CD4-positive, alpha-beta T cell treated with Interleukin-6 at 100 ng/mL for 8 hours (primary cell): ENCODE measurements at places on chromosomes 2 and 18.

GRCh38 chr2:233846387-233847247, 7.7 kb downstream of the HJURP start:
- no peak for DNase-seq

DNA sequence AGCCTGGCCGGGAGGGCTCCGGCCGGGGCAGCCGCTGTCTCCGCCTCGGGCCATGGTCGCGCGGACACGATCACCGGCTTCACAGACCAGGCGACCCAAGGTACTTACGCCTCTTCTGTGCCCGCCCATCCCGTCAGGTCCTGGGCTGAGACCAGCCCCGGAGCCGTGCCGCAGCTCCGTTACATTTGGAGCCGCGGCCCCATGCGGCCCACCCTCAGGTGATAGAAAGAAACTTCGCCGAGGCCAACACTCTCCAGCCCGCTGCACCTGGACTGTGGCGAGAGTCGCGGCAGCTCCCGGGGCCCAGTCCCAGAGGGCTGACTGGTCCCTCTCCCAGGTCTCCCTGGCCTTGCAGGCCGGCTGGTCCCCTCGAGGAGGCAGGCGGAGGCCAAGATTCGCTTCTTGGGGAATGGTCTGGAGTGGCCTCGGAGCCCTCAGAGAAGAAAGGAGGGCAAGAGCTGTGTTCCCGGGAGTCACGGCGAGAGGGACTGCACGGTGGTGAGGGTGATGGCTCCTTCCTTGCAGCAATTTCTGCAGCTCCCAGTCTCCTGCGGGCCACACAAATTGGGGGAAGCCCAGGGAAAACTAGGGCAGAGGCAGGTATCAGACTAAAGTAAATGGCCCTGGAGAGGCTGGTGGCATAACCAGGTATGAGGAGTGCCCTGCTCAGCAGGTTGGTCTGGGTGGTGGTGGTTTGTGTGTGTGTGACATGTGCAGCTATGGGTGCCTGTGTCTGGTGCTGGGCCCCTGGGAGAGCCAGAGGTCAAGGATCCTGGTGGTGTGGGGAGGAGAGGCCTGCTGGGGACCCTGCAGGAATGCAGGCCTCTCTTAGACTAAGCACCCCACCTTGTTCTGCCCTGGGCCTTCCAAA, 822 bp downstream of the GDF7 start:
- no peak for DNase-seq

DNA sequence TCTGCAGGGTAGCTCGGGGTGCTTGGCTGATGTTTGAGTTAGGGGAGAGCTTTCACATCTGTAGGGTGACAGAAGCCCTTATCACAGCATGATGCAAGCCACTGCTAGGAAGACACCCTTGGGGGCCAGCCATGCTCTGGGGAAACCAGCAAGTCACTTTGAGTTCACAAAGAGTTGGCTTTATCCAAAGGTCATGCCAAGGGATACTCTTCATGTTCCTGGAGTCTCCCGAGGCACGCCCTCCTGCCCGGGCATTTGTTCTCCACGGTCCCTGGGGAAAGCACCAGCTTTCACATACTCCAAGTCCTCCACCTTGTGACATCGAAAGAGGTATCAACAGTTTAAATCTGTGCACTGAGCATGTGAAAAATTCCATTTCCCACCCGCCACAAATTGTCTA, 227.7 kb downstream of the VAPA start:
- DNase-seq, result no peak

GRCh38 chr2:112606547-112606946, 22.1 kb downstream of the CHCHD5 start:
- DNase-seq, result no peak

DNA sequence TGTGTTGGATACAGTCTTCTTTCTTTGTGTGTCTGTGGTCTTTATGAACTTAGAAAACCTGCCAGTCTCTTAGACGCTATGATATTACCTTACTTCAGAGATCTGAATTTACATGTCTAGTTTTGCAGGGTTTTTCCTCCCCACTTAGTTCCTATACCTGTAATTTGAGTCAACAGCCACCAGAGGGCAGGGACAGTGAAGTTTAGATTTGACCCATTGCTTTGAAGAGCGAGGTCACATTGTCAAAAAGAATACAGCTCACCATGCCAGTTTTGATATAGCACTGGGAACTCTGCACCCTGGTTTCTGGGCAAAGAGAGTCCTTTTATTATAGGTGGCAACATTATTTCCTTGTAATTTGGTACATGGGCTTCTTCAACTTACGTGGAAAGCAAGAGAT, 102.3 kb downstream of the MAPK4 start:
- no peak for DNase-seq

DNA sequence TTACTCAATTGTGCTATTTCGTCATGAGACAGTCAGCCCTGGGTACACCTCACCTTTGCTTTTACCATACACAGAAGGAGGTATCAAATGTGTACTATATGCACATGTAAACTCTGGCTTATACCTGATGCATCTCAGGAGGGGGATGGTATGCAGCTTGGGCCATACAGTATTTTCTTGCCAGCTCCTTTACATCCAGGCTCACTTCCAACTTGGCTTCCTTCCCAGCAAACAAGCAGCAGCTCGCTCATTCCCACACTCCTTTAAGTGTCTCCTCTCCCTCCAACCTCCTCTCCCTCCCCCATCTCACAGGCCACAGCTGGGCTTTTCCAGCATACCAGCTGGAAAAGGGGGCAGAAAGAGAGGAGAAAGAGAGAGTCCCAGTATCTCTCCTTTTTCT, 9.6 kb downstream of the MARCHF4 start:
- no peak for DNase-seq

DNA sequence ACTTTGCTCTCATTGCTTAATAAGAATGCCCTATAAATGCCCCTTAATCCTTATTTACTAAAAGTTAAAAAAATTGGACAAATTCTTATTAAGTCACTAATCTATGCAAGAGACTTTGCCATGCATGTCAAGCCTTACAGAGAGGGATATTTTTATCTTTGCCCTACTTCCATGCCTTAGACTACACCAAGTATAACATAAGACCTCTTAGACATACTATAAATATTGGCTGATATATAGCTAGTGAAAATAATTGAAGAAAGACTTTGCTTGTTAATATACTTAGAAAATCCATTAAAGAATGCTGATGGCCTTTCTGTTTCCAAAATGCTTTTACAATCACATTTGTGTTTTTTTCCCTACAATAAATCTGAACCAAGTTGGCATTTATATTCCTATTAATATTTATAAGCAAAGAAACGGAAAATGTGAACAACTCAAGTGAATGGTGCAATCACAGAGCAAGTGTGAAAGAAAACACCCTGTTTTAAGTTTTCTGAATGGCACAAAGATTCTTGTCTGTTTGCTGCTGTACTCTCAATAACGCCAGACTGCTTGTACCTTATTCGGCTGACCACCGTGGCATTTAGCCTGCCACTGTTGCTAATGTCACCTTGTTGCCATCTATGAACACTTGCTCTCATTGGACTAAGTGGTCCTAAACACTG, 105.0 kb downstream of the MC4R start:
- no peak for DNase-seq
